ENCODE measurements at places on chromosomes 5 and 9. TPM values are rescaled to one million over a fixed set of nuclear protein-coding genes. Genes with fewer than 3 reads are reported as not detected.

DNA sequence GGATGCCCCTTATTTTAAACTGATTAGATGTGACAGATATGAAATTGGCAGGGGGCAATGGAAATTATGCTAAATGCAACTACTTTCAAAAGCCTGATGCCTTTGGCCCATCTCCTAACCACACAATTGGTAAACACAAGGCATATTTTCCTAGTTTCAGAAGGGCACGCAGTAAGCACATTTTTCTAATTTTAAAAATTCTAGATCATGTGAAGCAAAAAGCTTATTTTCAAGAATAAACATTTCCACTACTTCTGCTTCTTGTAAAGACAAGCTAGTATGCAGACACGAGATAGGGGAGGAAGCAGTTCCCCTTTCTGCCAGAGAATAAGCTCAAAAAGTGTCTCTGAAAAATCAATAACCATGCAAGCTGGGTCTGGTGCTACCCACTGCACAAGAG is 67.7 kb downstream of the ABCA1 start:
- peaks cover 5% of the 10 kb centered on the region for H3K36me3 ChIP-seq
- peaks cover 44% of the 10 kb centered on the region for H3K4me1 ChIP-seq
- H3K4me3 ChIP-seq, result no peak overlapping the region
- no peak overlapping the region for H3K27ac ChIP-seq
- no peak for DNase-seq

Gene PALM2AKAP2
- total RNA-seq, result 7.0 TPM

Gene FBN2
- 56.7 TPM for total RNA-seq

DNA sequence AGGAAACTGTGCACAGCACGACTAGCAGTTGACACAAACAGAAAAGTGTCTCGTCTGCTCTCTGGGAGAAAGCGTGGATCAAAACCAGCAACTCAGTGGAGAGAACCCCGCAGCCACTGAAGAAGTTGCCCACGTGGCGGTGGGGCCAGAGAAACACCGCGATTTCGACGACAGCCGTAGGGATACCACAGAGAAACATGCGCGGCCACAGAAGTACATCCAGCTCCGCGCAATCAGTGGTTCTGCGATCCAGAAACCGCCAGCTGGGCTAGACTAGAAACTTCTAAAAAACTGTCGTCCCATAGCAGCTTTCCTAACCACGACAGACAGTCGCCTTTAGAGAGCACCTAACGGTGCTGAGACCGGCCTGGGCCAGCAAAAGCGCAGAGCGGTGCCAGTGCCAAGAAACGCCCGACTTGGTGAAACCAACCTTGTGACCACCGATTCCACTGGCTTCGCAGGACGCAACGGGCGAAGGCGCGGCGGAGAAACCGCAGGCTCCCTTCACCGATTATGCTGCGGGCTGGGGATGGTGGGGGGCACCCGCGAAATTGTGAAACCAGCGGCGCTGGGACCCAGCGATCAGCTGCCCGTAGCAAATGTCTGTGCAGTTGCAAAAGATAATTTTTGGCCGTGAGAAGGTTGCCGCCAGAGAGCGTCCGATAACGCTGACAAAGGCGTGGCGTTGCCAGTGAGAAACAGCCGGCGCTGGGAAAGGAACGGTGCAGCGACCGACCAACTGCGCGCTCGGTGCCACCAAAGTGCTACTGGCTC is 2.7 kb upstream of the ANXA2R start:
- H3K27ac ChIP-seq, result no peak overlapping the region
- no peaks in the 10 kb centered on the region for H3K36me3 ChIP-seq
- H3K4me3 ChIP-seq, result peak overlapping the region; percentile 74
- peaks cover 93% of the 10 kb centered on the region for H3K27me3 ChIP-seq
- peak; percentile 38 for DNase-seq
- peaks cover 56% of the 10 kb centered on the region for H3K4me1 ChIP-seq

- peaks cover 31% of the 10 kb centered on the region for H3K4me1 ChIP-seq
- H3K4me3 ChIP-seq, result no peak overlapping the region
- H3K27me3 ChIP-seq, result no peaks in the 10 kb centered on the region
These were observed 34.5 kb upstream of the TJP2 start for GRCh38 chr9:69139596-69139995.

Gene PCDHB14
- 2.6 TPM for total RNA-seq

Gene PCDHGA2
- 0.66 TPM for total RNA-seq

Gene LHFPL2
- total RNA-seq, result 34.4 TPM

DNA sequence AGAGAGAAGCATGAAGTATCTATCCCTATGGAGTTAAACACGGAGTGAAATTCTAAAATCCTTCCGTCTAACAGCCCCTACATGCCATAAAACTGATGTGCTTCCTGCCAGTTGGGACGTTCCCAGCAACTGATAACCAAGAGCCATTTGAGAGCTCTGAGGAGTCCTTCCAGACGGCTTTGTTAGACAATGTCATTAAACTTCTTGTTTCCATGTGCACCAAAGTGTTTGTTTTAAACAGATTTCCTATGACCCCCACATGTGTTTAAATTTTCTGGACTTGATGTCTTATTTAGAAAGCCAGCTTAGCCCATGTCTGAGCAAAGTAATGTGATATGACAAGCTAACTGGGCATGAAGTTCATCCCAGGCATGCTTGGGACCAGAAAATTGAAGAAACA is 57.2 kb upstream of the LPAR1 start:
- H3K27me3 ChIP-seq, result peaks cover 23% of the 10 kb centered on the region
- no peak for DNase-seq
- peaks cover 70% of the 10 kb centered on the region for H3K4me1 ChIP-seq
- no peak overlapping the region for H3K27ac ChIP-seq
- H3K4me3 ChIP-seq, result no peak overlapping the region
- H3K36me3 ChIP-seq, result no peaks in the 10 kb centered on the region

DNA sequence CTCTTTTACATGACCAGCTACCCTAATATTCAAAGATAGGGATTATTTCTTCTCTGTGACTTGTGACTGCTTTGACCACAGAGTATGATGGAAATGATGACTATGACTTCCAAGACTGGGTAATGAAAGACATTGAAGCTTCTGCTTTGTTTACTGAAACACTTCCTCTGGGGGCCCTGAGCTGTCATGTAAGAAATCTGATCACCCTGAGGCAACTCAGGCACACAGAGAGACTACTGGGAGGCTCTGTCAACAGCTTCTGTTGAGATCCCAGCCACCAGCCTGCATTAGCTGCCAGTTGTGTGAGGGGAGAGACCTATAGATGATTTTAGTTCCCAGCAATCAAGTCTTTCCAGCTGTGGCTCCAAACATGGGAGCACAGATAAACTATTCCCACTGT is 76.5 kb downstream of the KCTD16 start:
- DNase-seq, result no peak
- H3K4me1 ChIP-seq, result peaks cover 19% of the 10 kb centered on the region
- no peak overlapping the region for H3K4me3 ChIP-seq
- H3K36me3 ChIP-seq, result no peaks in the 10 kb centered on the region
- no peak overlapping the region for H3K27ac ChIP-seq
- H3K27me3 ChIP-seq, result no peaks in the 10 kb centered on the region

Gene TRAPPC13
- total RNA-seq, result 16.3 TPM

- no peak overlapping the region for H3K27ac ChIP-seq
- no peak for DNase-seq
- no peak overlapping the region for H3K4me3 ChIP-seq
- H3K4me1 ChIP-seq, result peaks cover 12% of the 10 kb centered on the region
- H3K27me3 ChIP-seq, result no peaks in the 10 kb centered on the region
- H3K36me3 ChIP-seq, result no peaks in the 10 kb centered on the region
These were observed 176.9 kb downstream of the PALM2AKAP2 start for GRCh38 chr9:109956717-109957440.

- H3K4me3 ChIP-seq, result no peak overlapping the region
- H3K27ac ChIP-seq, result no peak overlapping the region
- H3K27me3 ChIP-seq, result no peaks in the 10 kb centered on the region
- H3K4me1 ChIP-seq, result peaks cover 38% of the 10 kb centered on the region
- no peak for DNase-seq
These were observed 108.3 kb downstream of the RPS23 start for GRCh38 chr5:82169892-82170291.

DNA sequence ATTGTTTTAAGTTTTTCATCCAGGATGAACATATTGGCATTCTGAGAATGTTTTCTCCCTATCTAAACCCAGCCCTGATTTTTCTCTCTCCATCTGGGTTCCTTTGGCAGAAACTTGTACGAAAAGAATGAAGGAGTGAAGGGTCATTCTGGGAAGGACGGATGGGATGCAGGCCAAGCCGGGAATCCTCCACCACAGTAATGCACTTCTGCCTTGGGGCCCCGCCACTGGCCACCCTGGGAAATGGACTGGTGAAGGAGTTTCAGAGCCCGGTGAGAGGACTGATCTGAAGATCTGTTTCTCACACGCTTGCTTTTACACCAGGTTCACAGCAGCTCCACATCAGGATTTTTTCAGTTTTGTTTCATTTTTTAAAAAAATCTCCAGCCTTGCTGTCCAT is 554.8 kb downstream of the BNC2 start:
- no peak overlapping the region for H3K4me3 ChIP-seq
- no peaks in the 10 kb centered on the region for H3K36me3 ChIP-seq
- no peaks in the 10 kb centered on the region for H3K27me3 ChIP-seq
- no peak for DNase-seq

DNA sequence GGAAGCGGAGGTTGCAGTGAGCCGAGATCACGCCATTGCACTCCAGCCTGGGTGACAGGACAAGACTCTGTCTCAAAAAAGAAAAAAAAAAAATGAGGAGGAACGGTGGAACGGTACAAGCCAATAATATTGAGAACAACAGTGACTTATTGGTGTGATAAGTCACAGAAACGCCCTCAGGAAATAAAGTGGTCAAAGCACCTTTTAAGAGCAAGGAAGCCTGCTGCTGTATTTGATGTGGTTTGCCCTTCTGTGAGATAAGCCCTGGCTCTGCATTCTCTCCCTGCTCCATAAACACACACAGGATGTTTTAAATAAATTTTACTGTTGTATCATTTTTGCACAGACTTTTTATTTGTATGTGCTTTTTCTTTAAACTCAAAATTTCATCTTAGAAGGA is 269.9 kb upstream of the MSX2 start:
- peaks cover 7% of the 10 kb centered on the region for H3K4me1 ChIP-seq
- no peak overlapping the region for H3K4me3 ChIP-seq
- H3K27ac ChIP-seq, result no peak overlapping the region
- no peaks in the 10 kb centered on the region for H3K27me3 ChIP-seq
- DNase-seq, result no peak
- H3K36me3 ChIP-seq, result no peaks in the 10 kb centered on the region

Gene DNAH5
- 0.35 TPM for total RNA-seq

DNA sequence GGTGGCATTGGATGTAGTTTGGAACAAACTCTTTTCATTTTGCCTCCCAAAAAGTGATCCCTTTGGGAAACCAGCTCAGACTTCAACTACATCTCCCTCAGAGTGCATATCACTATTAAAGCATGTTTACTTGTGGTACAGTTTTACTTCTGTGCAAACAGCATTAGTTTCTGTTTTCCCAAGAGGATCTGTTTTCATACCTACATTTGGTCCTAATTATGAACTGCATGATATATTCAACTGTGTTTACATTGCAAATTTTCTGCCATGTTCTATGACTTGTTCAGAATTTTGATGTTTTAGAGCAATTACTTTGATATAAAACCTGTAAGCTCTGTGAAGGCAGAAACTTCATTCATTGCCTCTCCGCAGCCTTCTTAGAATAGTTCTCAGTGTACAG is 681.5 kb upstream of the ACO1 start:
- no peak for DNase-seq
- H3K4me1 ChIP-seq, result no peaks in the 10 kb centered on the region
- no peak overlapping the region for H3K4me3 ChIP-seq
- H3K36me3 ChIP-seq, result 0 out of 2 replicates have a peak, but pooled peaks cover 6% of the 10 kb centered on the region
- no peaks in the 10 kb centered on the region for H3K27me3 ChIP-seq

Gene RMRP
- 25,042 TPM for total RNA-seq

DNA sequence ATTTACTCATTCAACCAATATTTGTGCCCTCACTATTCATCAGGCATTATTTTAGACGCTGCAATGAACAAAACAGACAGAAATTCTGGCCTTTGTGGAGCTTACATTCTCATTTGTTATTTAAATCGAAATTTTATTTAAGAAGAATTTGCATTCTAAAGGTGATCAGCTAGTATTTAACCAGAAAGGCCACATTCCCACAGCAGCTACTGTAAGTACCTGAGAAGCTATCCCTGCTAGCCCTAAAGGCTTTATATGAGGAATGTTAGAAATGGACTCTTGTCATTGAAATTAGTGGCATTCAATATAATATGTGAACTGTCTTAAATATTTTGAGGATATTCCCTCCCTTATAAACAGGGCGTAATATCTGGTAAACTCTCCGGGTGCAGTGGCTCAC is 35.0 kb upstream of the GOLM1 start:
- H3K36me3 ChIP-seq, result no peaks in the 10 kb centered on the region
- H3K27me3 ChIP-seq, result no peaks in the 10 kb centered on the region
- H3K4me3 ChIP-seq, result no peak overlapping the region
- no peak for DNase-seq

- no peak overlapping the region for H3K27ac ChIP-seq
- H3K4me3 ChIP-seq, result no peak overlapping the region
- no peaks in the 10 kb centered on the region for H3K27me3 ChIP-seq
- no peaks in the 10 kb centered on the region for H3K4me1 ChIP-seq
- DNase-seq, result no peak
These were observed 608.0 kb downstream of the BRINP1 start for GRCh38 chr9:118761016-118761790.

DNA sequence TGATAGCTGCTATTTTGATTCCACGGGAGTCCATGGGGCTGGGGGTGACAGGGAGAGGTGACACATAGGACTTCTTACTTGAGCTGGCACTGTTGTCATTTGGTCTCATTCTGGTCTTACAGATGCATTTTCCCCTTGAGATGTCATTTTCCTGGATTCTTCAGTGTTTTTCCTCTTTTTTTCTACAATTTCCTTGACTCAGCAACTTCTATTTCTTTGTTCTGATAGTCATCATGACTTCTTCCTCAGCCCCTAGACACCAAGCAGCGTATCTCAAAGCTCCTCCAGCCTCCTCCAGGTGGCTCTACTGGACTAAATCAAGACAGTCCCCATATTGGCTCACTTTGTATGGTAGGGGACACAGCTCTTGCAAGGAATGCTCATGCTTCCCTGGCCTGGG is 16.5 kb downstream of the LVRN start:
- H3K4me3 ChIP-seq, result no peak overlapping the region
- no peaks in the 10 kb centered on the region for H3K36me3 ChIP-seq
- no peak overlapping the region for H3K27ac ChIP-seq
- DNase-seq, result no peak

GRCh38 chr9:120692901-120693699 is 21.2 kb downstream of the MEGF9 start:
- no peak overlapping the region for H3K4me3 ChIP-seq
- H3K27ac ChIP-seq, result no peak overlapping the region
- H3K27me3 ChIP-seq, result no peaks in the 10 kb centered on the region
- H3K36me3 ChIP-seq, result no peaks in the 10 kb centered on the region
- peaks cover 5% of the 10 kb centered on the region for H3K4me1 ChIP-seq

GRCh38 chr9:133210202-133210532 is 1.1 kb upstream of the OBP2B start:
- H3K4me1 ChIP-seq, result no peaks in the 10 kb centered on the region
- H3K36me3 ChIP-seq, result no peaks in the 10 kb centered on the region
- peaks cover 83% of the 10 kb centered on the region for H3K27me3 ChIP-seq
- no peak overlapping the region for H3K27ac ChIP-seq
- no peak for DNase-seq
- H3K4me3 ChIP-seq, result no peak overlapping the region

Gene FGF1
- not detected for total RNA-seq

DNA sequence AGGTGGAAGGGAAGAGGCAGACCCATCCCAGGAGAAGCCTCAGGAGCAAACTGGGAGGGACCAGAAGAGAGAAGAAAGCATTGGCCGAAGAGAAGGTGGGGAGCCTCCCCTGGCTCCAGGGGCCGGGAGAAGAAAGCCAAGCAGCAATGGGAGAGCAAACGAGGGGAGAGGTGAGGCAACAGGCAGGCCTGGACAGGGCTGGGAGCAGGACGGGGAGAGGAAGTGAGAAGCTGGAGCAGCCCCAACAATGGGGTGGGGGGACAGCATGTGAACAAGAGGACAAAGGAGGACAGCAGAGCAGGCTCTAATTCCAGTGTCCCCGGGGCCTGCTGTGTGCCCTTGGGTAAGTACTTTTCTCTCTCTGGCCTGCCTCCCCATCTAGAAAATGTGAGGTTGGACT is 115.3 kb downstream of the PSD2 start:
- no peak overlapping the region for H3K27ac ChIP-seq
- peaks cover 8% of the 10 kb centered on the region for H3K27me3 ChIP-seq
- no peak for DNase-seq
- H3K4me3 ChIP-seq, result no peak overlapping the region
